ENCODE measurements at places on chromosomes 4 and X. TPM values are rescaled to one million over a fixed set of nuclear protein-coding genes. Genes with fewer than 3 reads are reported as not detected.
A peak's percentile ranks its signal among the peaks of the same experiment; 100 is the strongest.

- H3K36me3 ChIP-seq: no peaks in the 10 kb centered on the region
- no peak overlapping the region for H3K27ac ChIP-seq
- peaks cover 2% of the 10 kb centered on the region for H3K4me1 ChIP-seq
- H3K4me3 ChIP-seq: no peak overlapping the region
- no peaks in the 10 kb centered on the region for H3K27me3 ChIP-seq
These were observed 7.3 kb upstream of the KLHL8 start for GRCh38 chr4:87227751-87228151.

DNA sequence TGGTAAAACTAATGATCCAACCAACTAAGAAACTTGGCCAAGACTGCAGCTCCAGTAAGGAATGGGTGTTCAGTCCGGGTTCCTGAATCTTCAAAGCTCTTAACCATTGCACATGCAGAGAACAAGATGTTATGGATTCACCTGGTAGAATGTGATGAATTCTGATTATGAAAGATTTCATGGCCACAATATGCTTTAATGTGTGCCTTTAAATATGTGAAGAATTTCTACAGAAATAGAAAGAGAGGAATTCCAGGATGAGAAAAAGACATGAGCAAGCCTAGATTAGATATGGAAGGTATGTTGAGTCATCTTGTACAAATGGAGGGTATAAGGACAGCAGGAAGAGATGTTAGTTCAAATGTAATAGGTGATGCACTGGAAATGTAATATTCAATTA is 472.2 kb upstream of the TENM3 start:
- no peaks in the 10 kb centered on the region for H3K27me3 ChIP-seq
- H3K27ac ChIP-seq: no peak overlapping the region
- H3K4me3 ChIP-seq: no peak overlapping the region
- no peaks in the 10 kb centered on the region for H3K36me3 ChIP-seq

DNA sequence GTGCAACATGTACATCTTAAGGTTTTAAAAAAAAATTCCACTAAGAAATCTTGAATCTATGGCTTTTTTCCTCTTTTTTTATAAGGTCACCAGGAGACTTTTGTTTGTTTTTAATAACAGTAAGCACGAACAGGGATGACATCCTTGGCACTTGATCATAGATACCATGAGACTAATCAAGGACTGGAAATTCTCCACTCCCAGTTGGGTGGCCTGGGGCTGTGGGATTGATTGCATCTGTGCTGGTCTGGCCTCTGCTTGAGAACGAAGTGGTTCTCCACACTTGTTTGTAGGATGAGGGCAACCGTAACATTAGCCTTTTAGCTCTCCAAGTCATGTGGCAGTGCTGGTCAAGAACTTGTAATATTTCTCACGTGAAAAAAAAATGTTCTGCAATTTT is 35.4 kb downstream of the SNX25 start:
- no peaks in the 10 kb centered on the region for H3K36me3 ChIP-seq
- DNase-seq: no peak
- no peak overlapping the region for H3K4me3 ChIP-seq
- no peaks in the 10 kb centered on the region for H3K27me3 ChIP-seq

- H3K4me1 ChIP-seq: no peaks in the 10 kb centered on the region
- H3K4me3 ChIP-seq: no peak overlapping the region
- DNase-seq: no peak
- H3K27me3 ChIP-seq: no peaks in the 10 kb centered on the region
These were observed 24.3 kb upstream of the TEX13C start for GRCh38 chrX:125295337-125295736.

DNA sequence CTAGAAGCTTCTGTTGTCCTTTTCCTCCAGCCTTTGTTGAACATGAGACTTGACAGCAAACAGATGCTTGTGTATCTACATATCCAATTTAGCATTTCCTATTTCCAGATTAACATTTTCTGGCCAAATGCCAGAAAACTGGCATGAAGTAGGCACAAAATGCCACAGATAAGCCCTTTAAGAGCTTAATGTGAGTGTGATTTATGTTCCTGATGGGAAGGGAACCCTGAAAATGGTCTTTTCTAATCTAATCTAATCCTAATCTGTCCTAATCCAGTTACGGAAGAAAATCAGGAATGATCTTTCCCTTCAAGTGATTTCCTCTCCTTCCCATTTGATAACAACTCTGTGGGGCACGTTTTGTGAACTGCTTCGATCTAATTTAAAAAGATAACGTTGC is 133.0 kb upstream of the C1QTNF7 start:
- no peaks in the 10 kb centered on the region for H3K36me3 ChIP-seq
- no peaks in the 10 kb centered on the region for H3K27me3 ChIP-seq
- no peak overlapping the region for H3K27ac ChIP-seq
- peaks cover 1% of the 10 kb centered on the region for H3K4me1 ChIP-seq

DNA sequence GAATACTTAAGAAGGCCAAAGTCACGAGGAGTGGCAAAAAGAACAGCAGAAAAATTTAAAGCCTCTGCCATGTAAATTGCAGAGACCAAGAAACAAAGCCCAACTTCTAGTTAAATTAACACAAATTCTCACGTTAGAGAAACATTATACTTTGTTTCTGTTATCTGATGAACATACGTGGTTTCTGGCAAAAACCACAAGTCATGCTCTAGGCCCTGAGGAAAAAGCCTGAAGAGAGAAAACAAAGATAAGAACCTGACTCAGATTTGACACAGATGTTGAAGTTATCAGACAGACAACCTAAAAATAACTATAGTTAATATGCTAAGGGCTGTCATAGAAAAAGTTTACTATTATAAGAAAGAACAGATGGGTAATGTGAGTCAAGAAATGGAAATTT is 149.1 kb upstream of the PCDH10 start:
- DNase-seq: no peak
- no peaks in the 10 kb centered on the region for H3K36me3 ChIP-seq
- no peak overlapping the region for H3K4me3 ChIP-seq
- no peaks in the 10 kb centered on the region for H3K4me1 ChIP-seq
- H3K27me3 ChIP-seq: no peaks in the 10 kb centered on the region

- no peak overlapping the region for H3K4me3 ChIP-seq
- no peak for DNase-seq
- H3K27me3 ChIP-seq: no peaks in the 10 kb centered on the region
- H3K36me3 ChIP-seq: no peaks in the 10 kb centered on the region
- no peak overlapping the region for H3K27ac ChIP-seq
These were observed 211.3 kb upstream of the RPS6KA3 start for GRCh38 chrX:20477836-20478524.

GRCh38 chrX:19388064-19388679 is 44.4 kb downstream of the PDHA1 start:
- no peak overlapping the region for H3K27ac ChIP-seq
- H3K36me3 ChIP-seq: no peaks in the 10 kb centered on the region
- H3K27me3 ChIP-seq: no peaks in the 10 kb centered on the region
- DNase-seq: no peak
- no peak overlapping the region for H3K4me3 ChIP-seq
- no peaks in the 10 kb centered on the region for H3K4me1 ChIP-seq

DNA sequence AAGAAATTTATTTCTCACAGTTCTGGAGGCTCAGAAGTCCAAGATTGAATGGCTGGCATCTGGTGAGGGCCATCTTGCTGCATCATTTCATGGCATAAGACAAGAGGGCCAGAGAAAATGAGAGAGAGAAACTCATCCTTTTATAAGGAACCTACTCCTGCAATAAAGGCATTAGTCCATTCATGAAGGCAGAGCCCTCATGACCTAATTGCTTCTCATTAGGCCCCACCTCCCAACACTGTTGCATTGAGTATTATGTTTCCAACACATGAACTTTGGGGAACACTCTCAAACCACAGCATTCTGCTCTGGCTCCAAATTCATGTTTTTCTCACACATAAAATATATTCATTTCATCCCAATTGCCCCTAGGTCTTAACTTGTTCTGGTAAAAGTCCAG is 14.2 kb downstream of the RNF175 start:
- H3K27ac ChIP-seq: no peak overlapping the region
- DNase-seq: no peak
- no peaks in the 10 kb centered on the region for H3K36me3 ChIP-seq
- H3K4me3 ChIP-seq: no peak overlapping the region
- no peaks in the 10 kb centered on the region for H3K27me3 ChIP-seq
- peaks cover 3% of the 10 kb centered on the region for H3K4me1 ChIP-seq

DNA sequence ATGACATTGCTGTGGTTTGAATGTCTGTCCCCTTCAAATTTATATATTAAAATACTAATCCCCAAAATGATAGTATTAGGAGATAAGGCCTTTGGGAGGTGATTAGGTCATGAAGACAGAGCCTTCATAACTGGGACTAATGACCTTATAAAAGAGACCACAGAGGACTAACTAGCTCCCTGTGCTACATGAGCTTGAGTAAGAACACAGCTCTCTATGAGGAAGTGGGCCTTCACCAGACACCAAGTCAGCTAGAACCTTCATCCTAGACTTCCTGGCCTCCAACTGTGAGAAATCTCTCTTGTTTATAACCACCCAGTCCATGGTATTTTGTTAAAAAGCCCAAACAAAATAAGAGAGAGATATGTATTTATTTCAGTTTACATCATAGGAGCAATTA is 242.2 kb upstream of the CTSO start:
- H3K4me3 ChIP-seq: no peak overlapping the region
- no peaks in the 10 kb centered on the region for H3K27me3 ChIP-seq
- no peaks in the 10 kb centered on the region for H3K36me3 ChIP-seq
- H3K4me1 ChIP-seq: peaks cover 1% of the 10 kb centered on the region
- H3K27ac ChIP-seq: no peak overlapping the region
- no peak for DNase-seq

- H3K27me3 ChIP-seq: no peaks in the 10 kb centered on the region
- no peak for DNase-seq
- no peak overlapping the region for H3K27ac ChIP-seq
- H3K4me1 ChIP-seq: no peaks in the 10 kb centered on the region
- peaks cover 2% of the 10 kb centered on the region for H3K36me3 ChIP-seq
These were observed 23.1 kb downstream of the SASH3 start for GRCh38 chrX:129802863-129803262.

- H3K36me3 ChIP-seq: no peaks in the 10 kb centered on the region
- DNase-seq: no peak
- H3K27me3 ChIP-seq: no peaks in the 10 kb centered on the region
These were observed 18.4 kb downstream of the XIAP start for GRCh38 chrX:123878252-123878721.

DNA sequence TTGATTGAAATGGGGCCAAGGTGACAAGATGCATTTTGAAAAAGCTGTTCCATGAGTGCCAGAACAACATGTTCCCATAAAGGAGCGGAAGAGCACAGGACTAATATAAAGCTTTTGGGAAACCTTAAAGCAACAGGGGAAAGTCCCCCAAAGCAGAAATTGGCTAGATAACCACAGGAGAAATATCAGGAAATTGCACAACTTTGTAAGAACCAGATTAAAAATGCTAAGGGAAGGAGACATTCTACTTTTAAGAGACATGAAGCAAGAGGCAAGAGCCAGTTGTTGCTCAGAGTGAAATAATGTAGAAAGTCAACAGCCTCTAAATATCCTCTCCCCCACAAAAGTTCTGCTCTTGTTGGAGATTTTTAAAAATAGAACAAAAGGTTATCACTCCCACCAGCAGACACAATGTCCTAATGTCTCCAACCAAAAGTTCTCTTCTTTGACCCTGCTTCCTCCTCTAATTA is 85.2 kb upstream of the LNX1 start:
- no peak overlapping the region for H3K27ac ChIP-seq
- H3K4me1 ChIP-seq: no peaks in the 10 kb centered on the region
- no peak overlapping the region for H3K4me3 ChIP-seq
- DNase-seq: no peak
- no peaks in the 10 kb centered on the region for H3K36me3 ChIP-seq

DNA sequence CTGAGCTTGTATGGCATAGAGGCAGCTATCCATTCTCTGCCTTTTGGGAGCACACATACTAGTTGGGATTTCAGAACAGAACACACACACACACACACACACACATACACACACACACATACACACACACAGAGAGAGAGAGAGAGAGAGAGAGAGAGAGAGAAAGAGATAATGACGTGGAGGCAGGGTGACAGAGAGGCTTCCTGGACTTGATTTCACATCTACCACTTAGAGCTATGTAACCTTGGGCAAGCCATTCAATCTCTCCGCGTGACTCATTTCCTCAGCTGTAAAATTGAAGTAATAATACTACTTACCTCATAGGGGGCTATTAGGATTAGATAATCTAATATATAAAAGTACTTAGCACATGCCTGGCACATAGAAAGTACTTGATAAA is 12.3 kb upstream of the GRIA3 start:
- H3K4me3 ChIP-seq: no peak overlapping the region
- no peaks in the 10 kb centered on the region for H3K36me3 ChIP-seq
- no peak overlapping the region for H3K27ac ChIP-seq
- H3K27me3 ChIP-seq: no peaks in the 10 kb centered on the region
- DNase-seq: no peak

DNA sequence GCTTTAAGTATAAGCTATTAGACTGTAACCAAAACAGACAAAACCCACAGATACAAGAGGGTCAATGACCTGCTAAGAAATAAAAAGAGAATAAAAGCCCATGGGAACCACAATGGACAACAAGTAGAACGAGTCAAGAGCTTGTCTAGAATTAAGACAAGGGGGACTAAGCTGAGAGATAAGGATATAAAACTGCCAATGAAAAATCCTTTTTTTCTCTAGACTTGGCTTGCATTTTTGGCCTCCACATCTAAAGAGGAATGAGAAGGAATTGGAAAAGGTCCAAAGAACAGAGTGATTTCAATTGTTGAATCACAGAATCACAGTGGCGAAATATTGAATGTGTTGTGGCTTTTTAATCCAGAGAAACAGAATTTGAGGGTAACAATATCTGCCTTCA is 135.7 kb downstream of the QDPR start:
- no peak for DNase-seq
- H3K27me3 ChIP-seq: peaks cover 3% of the 10 kb centered on the region
- no peak overlapping the region for H3K27ac ChIP-seq

DNA sequence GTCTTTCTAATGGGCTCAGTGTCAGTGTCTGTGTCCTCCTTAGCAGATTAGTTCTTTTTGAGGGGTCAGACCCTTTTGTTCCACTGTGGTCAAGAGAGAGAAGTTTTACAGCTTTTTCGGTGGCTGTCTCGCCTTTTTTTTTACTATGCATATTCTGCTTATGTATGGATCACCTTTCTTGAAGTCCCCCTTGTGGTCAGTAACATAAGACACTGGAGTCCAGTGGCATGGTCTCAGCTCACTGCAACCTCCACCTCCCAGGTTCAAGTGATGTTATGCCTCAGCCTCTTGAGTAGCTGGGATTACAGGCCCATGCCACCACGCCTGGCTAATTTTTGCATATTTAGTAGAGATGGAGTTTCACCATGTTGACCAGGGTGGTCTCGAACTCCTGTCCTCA is 54.0 kb upstream of the PGRMC2 start:
- no peak for DNase-seq
- no peak overlapping the region for H3K4me3 ChIP-seq
- no peak overlapping the region for H3K27ac ChIP-seq
- H3K36me3 ChIP-seq: no peaks in the 10 kb centered on the region

- no peaks in the 10 kb centered on the region for H3K27me3 ChIP-seq
- DNase-seq: peak; percentile 51
- H3K4me3 ChIP-seq: no peak overlapping the region
- no peak overlapping the region for H3K27ac ChIP-seq
These were observed 10.7 kb upstream of the NKX1-1 start for GRCh38 chr4:1416948-1417260.

Gene USP17L28
- not detected for total RNA-seq

Gene GLA
- 23.7 TPM for total RNA-seq

Gene ETDA
- not detected for total RNA-seq

Gene BST1
- total RNA-seq: 9.3 TPM

Gene CCDC160
- total RNA-seq: not detected

Gene ARMCX2
- 36.3 TPM for total RNA-seq

Gene DCUN1D4
- total RNA-seq: 69.6 TPM

Gene SPON2
- 40.8 TPM for total RNA-seq
